ENCODE measurements at places on chromosomes 1 and 21. TPM values are rescaled to one million over a fixed set of nuclear protein-coding genes. Genes with fewer than 3 reads are reported as not detected.

Gene KCNH1
- total RNA-seq, result 0.10 TPM

Gene COL8A2
- 0.13 TPM for total RNA-seq

Gene ATP6V1G3
- total RNA-seq, result not detected

Gene RIIAD1
- total RNA-seq, result not detected

Gene LRRC3
- 9.1 TPM for total RNA-seq

- DNase-seq, result no peak
These were observed 911 bp downstream of the LMO4 start for GRCh38 chr1:87329526-87330056.

DNA sequence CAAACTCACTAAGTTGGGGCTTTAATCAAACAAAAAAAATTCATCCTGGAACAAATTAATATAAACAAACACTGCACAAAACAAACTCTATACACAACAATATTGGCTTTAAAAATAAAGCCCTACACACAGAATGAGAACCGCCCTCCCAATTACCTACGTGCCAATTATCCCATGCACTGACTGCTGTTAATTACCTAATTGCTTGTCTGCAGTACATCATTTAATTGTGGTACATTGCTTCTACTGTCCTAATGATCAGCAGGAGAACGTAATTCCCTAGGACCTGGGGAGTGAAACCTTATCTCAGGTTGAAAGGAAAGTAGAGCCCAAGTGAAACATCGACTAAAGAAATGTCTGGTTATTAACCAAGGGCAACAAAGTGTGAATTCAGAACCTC lies 364.5 kb downstream of the KCNH1 start:
- no peak for DNase-seq

- no peak for DNase-seq
These were observed 102.2 kb upstream of the GADD45A start for GRCh38 chr1:67582625-67583461.

DNA sequence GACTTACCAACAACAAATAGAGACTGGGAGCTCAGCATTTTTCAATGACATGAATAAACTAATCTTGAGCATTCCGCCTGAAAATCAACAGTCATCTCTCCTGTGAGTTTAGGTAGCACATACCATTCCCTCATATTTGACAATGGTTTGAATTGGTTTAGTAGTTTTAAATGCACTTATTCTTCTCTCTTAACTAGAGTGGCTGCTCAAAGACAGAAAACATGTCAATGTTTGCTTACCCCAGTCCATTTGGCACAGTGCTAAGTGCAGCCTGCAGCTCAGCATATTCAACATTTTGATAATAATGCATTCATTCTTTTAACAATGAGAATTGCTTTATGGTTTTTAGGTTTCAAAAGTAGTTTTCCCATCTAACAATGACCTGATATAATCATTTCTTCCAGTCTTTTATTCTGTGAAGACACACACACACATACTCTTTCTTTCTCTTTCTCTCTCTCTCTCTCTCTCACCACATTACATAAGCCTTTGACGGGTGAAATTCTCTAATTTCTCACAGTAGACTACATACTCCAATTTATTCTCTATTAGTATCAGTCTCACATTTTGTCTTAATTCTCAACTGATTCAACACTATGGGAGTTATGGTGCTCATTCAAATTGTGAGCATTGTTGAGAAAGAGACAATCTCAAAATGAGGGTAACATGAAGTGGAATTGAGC lies 432.3 kb downstream of the LRRIQ3 start:
- DNase-seq, result no peak

DNA sequence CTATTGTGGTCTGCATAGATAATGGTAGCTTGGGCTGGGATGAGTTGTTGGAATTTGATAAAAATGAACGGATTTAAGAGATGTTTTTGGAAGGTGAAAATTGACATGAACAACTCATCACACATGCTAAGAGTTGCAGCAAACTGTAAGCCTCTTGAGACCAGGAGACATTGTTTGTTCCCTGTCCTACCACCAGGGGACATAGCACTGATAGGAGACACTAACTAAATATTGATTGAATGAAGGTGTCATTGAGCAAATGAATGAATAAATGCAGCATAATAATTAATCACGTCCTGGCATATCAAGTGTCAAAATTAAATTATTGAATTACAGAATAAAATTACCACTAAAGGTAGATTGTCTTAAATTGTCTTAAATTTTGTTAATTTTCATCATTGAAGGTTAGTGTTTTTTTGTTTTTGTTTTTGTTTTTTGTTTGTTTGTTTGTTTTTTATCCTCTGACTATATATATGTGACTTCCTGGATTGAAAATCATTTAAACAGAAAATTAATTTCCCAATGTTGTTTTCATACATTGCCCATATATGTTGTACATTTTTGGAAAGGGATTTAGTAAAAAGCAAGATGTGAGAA lies 285.3 kb upstream of the C1orf105 start:
- no peak for DNase-seq

GRCh38 chr1:1356796-1357401 lies 1.5 kb downstream of the MXRA8 start:
- no peak for DNase-seq

- DNase-seq, result no peak
These were observed 98.0 kb upstream of the C1orf105 start for GRCh38 chr1:172322219-172323061.

All from endothelial cell (in vitro differentiated cells).